Fibroblast of skin of abdomen (primary cell): ENCODE measurements at places on chromosomes 16 and 17.

- DNase-seq: no peak
These were observed 241.1 kb downstream of the SOX9 start for GRCh38 chr17:72361892-72362291.

DNA sequence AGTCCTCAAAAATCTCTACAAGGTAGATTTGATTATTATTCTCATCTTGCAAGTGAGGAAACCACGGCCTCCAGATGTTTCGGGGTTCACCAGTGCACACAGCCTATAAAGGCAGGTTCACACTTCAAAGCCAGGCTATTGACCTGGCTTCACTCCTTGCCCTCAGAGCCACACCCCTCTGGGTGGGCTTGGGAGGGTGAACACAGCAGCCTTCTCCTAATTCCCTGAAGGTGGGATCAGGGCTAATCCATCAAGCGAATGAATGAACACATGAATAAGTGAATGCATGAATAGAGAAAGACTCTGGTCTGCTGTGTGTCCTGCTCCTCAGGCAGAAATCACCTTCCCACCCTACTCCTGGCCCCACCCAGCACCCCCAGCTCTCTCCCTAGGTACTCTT lies 139.0 kb downstream of the CYLD start:
- no peak for DNase-seq

DNA sequence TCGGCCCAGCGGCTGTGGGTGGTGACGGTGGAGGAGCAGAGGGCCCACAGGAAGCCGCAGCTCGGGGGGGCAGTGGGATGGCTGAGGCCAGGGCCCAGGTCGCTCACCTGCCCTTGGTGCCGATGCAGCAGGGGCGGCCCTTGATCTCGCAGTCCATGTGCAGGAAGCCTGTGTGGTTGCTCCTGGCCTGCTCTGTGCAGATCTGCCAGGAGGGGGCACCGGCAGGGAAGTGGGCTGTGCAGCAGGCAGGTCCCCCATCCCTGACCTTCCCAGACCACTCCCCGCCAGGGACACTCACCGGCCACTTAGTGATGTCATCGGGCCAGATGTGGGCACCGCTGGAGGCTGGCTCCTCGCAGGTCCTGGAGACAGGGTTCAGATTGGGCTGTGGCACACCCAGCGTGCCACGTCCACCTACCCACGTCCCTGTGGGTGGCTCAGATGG lies 6.2 kb downstream of the AANAT start:
- no peak for DNase-seq

DNA sequence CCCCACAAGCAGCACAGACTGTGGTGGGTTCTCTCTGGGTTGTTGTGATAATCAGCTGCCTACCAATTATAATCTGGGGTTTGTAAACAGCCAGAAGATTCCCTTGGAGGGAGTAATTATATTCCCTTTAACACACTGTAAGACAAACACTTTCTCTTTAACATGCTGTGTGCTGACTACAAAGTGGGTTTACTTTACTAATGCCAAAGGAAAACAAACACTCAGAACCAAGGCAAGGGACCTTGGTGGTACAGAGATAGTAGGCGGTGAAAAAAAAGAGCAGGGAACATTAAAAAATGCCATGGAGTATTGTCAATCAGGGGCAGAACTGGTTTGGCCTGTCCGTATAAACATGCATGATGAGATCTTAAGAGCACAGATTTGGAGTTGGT lies 3.0 kb upstream of the VAT1L start:
- no peak for DNase-seq

GRCh38 chr17:2705263-2705662 lies 6.3 kb downstream of the CLUH start:
- no peak for DNase-seq
